AG10803 (cell line): ENCODE measurements at places on chromosomes 4 and X.

DNA sequence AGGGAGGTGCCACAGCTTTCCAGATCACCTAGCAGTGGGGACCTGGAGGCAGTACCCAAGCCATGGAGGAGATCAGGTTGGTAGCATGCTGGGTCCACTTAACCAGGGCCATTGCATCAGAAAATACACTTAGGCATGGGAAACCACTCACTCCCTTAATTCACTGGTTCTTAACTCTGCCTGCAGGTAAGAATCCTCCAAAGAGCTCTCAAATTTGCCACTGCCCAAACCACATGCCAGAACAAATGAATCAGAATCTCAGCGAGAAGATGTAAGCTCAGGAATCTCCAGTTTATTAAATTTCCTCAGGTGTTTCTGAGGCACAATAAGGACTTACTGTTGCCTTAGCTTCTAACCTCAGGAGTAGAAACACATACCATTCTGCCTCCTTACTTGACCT lies 327.7 kb upstream of the RASGEF1B start:
- DNase-seq = no peak

GRCh38 chrX:3010532-3010931 lies 4.2 kb downstream of the ARSH start:
- DNase-seq = no peak

- no peak for DNase-seq
These were observed 132.8 kb downstream of the MAB21L2 start for GRCh38 chr4:150714462-150715438.

DNA sequence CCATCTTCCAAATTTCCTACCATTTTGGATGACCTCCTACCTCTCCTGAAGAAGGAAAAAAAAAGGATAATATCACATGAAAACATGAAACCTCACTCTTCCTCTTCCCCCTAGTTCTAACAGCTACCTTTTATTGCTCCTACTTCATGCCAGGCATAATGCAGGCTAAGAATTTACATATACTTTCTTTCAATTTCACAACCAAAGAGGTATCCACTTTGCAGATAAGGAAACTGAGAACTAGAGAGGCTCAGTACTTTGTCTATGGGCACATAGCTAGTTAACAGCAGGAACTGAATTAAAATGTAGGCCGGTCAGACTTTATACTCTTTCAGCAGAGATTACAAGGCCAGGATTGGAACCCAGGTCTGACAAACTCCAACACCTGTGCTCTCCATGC lies 34.4 kb upstream of the BEND2 start:
- no peak for DNase-seq

DNA sequence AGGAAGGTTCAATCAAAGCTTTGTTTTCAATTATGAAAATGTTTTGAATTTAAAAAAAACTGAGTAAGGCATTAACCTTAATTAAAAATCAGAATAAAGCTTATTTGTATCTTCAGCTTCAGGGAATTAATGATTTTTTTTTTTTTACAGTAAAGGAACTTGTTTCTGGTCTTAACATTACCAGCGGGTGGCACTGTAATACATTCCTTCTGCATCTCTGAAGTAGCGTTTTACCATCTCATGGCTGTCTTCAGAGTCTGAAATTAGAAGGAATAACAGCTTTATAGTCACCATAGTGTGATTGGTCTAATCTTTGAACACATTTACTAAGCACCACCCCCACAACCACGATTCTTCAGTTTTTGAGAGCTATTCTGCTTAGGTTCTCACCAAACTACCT lies 102.6 kb downstream of the IL1RAPL2 start:
- no peak for DNase-seq

- no peak for DNase-seq
These were observed 80.4 kb downstream of the ZFX start for GRCh38 chrX:24229976-24230375.
